Stimulated activated CD4-positive, alpha-beta T cell treated with anti-CD3 and anti-CD28 coated beads, Interleukin-12 subunit alpha, Interleukin-12 subunit beta, amount 100 ng/mL, for 4 hours (primary cell): ENCODE measurements at places on chromosomes 13 and 19.

DNA sequence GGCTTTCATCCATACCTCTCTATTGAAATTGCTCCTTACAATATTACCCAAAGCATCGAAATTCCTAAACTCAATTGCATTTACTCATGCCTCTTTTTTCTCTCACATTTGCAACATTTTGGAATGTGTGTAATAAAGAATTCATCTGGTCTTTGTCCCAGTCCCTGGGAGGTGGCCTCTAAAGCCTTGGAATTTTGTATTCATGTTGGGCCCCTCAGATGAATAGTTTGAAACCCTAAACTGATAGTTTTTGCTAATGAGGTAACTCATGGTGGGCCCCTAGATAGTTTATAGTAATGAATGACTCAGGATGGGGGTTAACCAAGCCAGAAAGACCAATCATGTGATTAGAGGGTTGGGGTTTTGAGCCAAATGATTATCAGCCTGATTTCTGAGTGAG is 490.4 kb downstream of the DIAPH3 start:
- DNase-seq: no peak

GRCh38 chr13:96617528-96617927 is 376.7 kb downstream of the OXGR1 start:
- DNase-seq: no peak

DNA sequence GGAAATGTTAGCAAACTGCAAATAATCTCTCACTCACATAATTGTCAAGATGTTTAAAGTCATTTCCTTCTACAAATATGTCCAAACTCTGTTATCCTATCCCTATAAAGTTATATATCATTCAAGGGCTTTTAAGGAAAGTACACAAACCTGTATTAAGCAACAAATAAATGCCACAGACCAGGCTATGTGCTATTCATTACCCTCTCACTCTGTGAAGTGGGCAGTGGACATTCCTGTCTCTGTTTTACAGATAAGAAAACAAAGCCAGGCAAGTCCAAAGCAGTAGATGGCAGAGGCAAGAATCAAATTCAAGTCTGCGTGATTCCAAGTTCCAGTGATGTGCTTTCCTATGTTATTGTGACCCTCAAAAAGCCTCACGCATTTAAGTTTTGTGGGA is 140.6 kb downstream of the LHFPL6 start:
- no peak for DNase-seq

GRCh38 chr19:33621811-33622504 is at the start of gene CHST8:
TSS of gene CHST8 (plus strand) at chr19:33621953. CDS start at chr19:33689262, 67,309 bp downstream.
- DNase-seq: no peak

DNA sequence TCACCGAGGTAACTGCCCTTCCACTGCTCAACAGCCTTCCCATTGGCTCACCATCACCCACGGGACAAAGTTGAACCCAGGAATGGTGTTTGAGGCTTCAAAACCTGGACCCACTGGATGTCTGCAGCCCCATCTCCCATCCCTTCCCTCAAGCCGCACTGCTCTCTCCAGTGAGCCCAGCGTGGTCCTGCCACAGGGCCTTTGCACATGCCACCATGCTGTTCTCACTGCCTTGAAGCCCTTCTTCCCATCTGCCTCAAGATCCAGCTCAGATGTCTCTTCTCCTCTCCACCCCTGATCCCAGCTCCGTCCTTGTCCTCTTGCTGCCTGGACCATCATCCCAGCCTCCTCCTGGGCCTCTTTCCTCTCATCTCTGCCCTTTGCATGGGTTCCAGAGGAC is 4.0 kb downstream of the SHISA7 start:
- DNase-seq: no peak

GRCh38 chr13:49874430-49874829 is 61.7 kb downstream of the SPRYD7 start:
- DNase-seq: no peak

DNA sequence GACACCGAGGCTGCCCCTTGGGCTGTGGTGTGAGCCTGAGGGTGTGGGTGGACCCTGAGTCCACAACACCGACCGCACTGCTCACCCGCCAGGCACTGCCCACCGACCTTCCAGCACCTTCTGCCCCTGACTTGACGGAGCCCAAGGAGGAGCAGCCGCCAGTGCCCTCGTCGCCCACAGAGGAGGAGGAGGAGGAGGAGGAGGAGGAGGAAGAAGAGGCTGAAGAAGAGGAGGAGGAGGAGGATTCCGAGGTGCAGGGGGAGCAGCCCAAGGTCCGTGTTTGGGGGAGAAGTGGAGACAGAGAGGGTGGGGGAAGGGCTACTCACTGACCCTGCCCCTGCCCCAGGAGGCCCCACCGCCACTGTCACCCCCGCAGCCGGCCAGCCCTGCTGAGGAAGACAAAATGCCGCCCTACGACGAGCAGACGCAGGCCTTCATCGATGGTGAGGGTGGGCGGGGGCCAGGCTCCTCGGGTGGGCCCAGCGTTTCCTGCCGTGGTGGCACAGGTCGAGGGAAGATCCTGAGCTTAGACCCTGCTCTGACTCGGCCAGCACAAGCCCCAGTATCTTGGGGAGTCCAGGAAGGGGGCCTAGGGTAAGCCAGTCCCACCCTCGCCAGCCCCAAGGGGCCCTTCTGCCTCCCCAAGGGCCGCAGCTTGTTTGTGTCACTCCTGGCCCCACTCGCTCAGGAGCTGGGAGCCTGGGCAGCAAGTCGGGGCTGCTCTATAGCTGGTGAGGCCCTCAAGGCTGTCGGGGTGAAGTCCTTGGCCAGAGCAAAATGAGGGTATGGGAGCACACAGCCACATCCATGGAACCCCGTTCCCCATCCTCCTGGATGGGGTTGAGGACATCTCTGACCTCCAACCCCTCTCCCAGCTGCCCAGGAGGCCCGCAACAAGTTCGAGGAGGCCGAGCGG is 12.2 kb downstream of the PRKCSH start:
- DNase-seq: no peak

DNA sequence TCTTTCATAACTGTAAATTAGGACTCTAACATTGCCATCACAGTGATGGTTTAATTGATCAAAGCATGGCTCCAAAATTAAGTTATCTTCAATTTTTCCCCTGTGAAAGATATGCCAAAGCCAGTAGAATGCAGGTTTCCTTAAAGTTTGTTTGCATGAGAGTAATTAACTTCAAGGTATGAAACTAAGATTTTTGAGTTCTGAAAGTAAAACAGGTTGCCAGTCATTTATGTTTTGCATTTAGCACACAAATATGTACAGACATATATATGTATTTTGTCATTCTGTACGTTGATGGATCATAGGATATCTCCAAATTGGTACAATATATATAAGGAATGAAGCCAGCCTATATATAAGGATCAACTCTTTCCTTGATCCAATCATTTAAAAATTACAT is 23.6 kb upstream of the NDFIP2 start:
- no peak for DNase-seq

DNA sequence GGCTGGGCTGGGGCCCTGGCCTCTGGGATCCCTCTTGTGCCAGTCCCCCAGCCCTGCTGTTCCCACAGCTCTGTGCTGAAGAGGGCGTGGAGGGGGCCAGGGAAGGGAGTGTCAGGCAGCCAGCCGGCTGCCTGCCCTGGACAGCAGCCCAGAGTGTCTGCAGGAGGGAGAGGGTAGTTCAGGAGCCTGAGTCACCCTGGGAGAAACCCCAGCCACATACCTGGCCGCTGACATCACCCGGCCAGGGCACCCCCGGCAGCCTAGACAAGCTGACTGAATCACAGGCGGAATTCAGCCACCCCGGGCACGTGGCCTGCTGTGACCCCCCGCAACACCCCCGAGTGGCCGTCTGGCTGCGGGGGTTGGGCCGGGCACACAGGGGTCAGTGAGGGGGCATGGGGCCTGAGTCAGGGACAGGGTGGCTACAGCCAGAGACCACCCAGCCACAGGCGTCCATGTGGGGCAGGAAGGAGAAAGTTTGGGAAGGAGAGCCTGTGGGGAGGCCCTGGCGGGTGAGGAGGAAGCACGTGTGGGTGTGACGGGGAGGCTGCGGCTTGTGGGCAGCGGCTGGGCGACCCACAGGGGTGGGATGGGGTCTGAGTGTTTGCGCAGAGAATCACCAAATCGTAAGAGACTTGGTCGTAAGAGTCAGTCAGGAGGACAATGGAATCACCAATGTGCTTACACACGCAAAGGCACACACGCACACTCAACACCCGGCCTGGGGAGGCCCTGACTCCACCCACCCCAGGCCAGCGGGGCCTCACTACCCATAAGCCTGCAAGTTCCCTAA is 11.9 kb upstream of the FOSB start:
- DNase-seq: peak; percentile 32

- DNase-seq: no peak
These were observed 93.2 kb downstream of the TSHZ3 start for GRCh38 chr19:31255831-31256592.

DNA sequence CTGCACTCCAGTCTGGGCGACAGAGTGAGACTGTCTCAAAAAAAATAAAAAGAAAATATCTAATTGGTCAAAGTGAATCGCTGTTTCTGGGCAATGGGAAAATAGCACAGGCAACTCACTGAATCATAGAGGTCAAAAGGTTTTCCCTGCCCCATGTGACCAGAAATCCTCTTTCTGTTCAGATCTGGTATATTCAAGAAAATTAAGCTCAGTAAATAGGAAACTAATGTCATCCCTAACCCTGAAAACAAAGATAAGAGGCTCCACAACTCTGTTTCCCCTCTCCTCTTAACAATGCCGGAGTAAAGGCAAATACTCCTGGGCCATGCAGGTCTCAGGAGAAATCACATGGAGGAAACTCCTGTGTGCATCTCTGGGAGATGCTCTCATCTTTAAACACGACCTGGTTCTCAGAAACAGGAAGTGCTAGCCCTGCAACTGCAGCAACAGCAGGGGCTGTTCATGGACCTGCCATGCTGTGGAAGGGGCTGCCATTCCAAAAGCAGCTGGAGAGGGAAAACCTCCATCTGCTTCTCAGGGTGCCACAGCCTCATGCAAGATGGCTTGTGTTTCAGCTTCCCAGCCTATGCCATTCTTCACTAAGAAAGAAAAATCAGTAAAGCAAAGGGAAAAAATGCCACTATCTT is 47.5 kb upstream of the SLC7A9 start:
- no peak for DNase-seq

DNA sequence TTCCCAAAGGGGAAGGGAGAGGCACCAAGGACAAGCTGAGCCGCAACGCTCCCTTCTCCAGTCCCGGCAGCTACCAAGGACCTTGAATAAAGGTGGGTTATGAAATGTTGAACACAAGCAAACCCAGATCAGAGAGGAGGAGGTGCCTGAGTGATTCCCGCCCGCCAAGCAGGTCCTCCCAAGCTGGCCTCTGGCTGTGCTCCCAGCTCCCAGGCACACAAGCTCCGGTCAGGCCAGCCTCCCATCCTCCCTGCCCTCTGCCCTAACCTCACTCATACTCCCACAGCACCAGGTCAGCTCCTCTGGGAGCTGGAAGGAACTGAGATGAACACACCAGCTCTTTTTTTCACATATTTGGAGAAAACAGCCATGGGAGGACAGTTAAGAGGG is 3.7 kb downstream of the NAPA start:
- DNase-seq: no peak

DNA sequence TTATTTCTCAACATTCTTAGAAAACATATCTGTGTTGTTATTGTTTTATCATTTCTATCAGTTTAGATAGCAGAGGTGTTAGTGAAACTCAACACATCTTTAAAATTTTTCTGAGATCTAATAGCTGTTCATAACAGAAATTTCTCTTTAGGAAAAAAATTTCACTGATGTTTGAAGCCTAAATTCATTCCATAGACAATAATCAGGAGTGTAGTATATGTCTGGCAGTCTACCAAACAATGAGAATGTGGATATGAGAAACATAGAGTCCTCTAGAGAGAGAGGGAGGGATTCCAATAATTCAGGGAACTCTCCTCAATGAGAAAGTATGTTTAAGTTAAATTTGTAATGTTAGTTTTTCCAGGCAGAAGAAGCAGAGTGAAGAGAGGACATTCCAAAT is 118.2 kb upstream of the EDNRB start:
- no peak for DNase-seq

GRCh38 chr13:40564342-40565001 is 102.0 kb downstream of the FOXO1 start:
- DNase-seq: no peak

GRCh38 chr13:28333204-28333881 is 161.6 kb downstream of the FLT1 start:
- no peak for DNase-seq

GRCh38 chr13:83008212-83008929 is 873.9 kb downstream of the SLITRK1 start:
- no peak for DNase-seq

DNA sequence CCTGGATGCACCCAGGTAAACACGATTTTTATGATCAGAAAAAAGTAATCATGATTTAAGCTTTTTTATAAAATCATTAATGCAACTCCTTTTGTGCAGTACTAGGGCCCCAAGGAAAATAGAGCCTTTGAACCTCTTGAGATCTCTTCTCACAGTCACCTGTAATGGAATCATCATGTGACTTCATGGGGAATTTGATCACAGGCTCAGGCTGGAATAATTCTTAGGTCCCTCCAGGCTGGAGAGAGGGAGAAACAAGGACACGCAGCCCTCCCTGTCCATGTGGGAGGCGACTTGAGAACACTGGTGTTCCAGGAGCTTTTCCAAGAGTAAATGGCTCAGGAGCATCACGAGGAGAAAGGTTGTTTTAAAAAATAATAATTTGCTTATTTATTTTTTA is 156.1 kb downstream of the NUFIP1 start:
- no peak for DNase-seq

DNA sequence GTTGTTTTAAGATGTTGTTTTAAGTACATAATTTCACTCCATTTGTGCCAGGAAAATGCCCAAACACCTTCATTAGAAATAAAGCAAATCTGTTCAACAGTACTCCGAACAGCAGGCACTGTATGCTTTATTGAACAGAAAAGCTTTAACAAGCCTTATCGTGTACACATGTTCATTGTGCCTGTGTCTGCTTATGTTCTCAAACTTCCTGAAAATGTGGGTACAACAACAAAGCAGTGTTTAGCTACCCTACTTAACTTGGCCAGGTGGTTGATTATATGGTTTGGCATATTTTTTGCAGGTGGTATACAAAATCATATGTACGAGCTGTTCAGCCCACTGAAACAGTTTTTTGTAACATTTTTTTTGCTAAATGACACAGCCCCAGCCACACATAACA is 718.0 kb downstream of the DACH1 start:
- DNase-seq: no peak
